Myocyte (in vitro differentiated cells): ENCODE measurements at places on chromosomes 1 and 21. TPM values are rescaled to one million over a fixed set of nuclear protein-coding genes. Genes with fewer than 3 reads are reported as not detected.

GRCh38 chr21:41727784-41728763 is 38.8 kb downstream of the RIPK4 start:
- DNase-seq, result no peak

IL22RA1 gene
- not detected in 2 replicates for total RNA-seq

DLGAP3 gene
- 0.05 TPM in 1 of 2 replicates, not detected in the other for total RNA-seq

- DNase-seq, result no peak
These were observed 6.7 kb downstream of the KHDRBS1 start for GRCh38 chr1:32020339-32020738.

DTL gene
- 0.78 and 1.2 TPM in 2 replicates for total RNA-seq

- no peak for DNase-seq
These were observed 6.0 kb downstream of the KLHDC8A start for GRCh38 chr1:205350691-205351141.

DNA sequence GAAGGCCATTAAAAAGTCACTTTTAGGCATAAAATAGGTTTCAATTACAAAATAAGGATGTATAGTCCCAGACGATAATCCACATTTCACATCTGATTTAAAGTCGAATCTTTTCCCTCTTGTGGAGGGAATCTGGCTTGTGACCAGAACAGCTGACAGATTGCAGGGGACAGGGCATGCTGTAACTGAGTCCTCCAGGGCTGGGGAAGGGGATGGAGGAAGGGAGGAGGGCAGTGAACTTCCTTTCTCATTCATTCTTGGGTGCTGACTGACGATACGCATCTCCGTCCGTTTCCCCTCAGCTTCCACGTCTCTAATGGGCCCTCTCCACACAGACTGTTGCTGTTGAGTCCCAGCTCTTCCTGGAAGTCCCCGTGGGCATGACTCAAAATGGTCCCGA is 108.1 kb upstream of the CSF3R start:
- no peak for DNase-seq

GRCh38 chr1:151547119-151547899 is 7.2 kb downstream of the TUFT1 start:
- peak; percentile 85 for DNase-seq

TRIM33 gene
- 19.1 and 29.4 TPM in 2 replicates for total RNA-seq

HS2ST1 gene
- total RNA-seq, result 28.9 and 38.2 TPM in 2 replicates

PCP4L1 gene
- not detected in 2 replicates for total RNA-seq

E2F2 gene
- total RNA-seq, result 0.13 and 0.16 TPM in 2 replicates

DNA sequence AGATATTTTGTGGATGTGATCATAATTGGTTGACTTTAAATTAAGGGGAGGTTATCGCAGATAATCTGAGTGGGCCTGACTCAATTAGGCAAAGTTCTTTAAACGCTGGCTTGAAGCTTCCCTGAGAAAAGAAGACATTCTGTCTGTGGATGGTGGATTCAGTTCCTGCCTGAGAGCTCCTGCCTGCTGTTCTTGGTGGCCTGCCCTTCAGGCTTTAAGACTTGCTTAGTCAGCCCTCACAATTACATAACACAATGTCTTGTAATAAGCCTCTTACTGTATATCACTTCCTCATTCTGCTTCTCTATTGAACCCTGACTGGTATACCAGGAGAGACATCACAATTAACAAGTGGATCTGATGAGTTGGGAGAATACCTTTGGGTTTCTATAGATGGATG is 50.2 kb downstream of the KCNJ6 start:
- DNase-seq, result no peak

DNA sequence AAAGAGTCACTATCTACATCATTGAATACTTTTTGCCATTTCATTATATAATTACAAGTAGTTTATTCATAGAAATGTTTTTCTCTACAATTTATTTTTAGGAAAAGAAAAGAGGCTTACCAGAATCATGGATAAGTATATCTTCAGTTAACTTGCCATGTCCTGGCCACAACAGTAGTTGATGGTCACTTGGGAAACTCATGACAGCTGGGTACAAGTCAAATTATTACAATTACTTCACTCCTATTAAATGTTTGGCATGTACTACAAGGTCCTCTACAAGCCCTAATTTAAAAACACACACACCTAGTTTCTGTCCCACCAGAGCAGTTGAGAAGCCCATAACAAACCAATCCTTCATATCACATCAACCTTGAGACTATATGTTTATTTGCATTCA is 29.4 kb downstream of the PALMD start:
- peak; percentile 88 for DNase-seq

DNA sequence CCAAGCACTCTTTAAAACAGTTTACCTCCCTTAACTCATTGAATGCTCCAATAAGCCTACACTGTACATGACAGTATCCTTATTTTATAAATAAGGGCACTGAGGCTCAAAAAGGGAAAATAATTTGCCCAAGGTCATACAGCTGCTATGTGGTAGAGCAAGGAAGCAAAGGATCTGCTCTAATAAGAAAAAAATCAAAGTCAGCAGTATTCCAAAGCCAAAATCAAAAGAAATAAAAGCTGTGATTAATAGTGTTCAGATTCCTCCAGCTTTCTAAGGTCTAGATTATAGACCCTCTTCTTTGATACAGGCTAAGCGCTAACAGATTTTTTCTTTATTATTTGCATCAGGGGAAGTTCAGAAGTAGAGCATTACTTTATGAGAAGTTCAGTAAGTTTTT is 39.3 kb downstream of the IL12RB2 start:
- DNase-seq, result no peak

CD1C gene
- not detected in 2 replicates for total RNA-seq

GRCh38 chr1:245807306-245807705 is 652.5 kb downstream of the KIF26B start:
- DNase-seq, result no peak

GRCh38 chr1:97202481-97203380 is 481.1 kb downstream of the PTBP2 start:
- no peak for DNase-seq

SCAMP3 gene
- total RNA-seq, result 106 and 130 TPM in 2 replicates

- DNase-seq, result no peak
These were observed 3.3 kb upstream of the PCBP3 start for GRCh38 chr21:45640001-45640887.

ST6GALNAC5 gene
- total RNA-seq, result 2.2 and 5.1 TPM in 2 replicates

GRCh38 chr21:33668180-33668579 is 25.9 kb downstream of the ITSN1 start:
- DNase-seq, result no peak

- no peak for DNase-seq
These were observed 153.8 kb upstream of the C1orf105 start for GRCh38 chr1:172266528-172267174.

GRCh38 chr1:232973652-232974611 is 23.5 kb downstream of the NTPCR start:
- no peak for DNase-seq

DNA sequence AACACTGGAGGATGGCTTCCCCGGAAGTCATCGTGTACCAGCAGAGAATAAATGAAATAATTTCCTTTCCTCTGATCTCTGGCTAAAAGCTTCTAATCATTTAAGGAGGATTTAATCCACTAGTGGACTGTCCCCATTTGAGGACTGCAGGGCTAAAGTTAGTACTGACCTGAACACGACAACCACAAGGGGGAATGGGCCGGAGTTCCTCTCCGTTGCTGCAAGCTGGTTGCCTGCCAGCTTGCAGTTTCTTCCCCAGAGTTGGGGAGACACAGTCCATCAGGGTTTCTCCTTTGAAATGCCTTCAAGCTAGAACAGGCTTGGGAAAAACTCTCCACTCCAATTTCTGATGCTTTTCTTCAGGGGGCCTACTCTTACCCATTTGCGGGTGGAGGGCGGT is 35.5 kb upstream of the NPL start:
- peak; percentile 18 for DNase-seq

S100A9 gene
- not detected in 2 replicates for total RNA-seq

DNA sequence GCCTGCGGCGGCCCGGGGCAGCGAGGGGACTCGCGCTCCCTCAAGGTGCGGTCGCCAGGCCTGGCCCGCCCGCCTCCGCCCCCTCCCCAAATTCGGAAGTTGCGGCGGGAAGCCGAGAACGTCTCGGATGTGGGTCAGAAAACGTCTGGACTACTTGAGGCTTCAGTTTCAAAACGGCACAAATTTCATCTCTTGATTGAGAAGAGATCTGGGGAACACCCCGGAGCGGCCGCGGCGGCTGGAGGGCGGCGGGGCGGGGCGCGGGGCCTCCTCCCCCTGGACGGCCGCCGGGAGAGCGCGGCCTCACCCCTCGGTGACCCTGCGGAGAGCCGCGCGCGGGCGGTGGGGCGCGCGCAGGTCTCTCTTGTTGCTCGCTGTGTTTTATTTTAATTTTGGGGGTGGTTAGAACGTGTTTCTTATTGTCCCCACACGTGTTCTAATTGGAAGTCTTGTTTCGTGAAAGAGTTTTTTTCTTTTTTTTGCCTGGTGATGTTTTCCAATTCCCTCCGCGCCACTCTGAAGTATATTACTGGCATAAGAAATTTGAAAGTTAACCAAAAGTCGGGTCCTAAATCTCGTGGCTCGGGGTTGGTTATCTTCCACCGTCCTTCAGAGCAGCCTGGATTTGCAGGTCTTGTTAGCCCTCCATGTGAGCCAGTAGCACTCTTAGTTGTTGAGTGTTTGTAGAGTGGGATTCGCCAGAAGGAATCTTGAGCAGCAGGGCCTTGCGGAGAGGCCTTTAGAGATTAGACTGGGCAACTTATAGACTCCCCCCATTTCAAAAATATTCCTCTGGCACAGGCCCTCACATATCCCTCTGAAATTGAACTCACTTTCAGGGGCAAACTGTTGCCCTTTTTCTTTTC is 749 bp downstream of the PCBP3 start:
- peak; percentile 4 for DNase-seq

MYCBP gene
- total RNA-seq, result 23.8 and 32.9 TPM in 2 replicates
